ENCODE measurements at places on chromosomes 16 and 17. TPM values are rescaled to one million over a fixed set of nuclear protein-coding genes. Genes with fewer than 3 reads are reported as not detected.

DNA sequence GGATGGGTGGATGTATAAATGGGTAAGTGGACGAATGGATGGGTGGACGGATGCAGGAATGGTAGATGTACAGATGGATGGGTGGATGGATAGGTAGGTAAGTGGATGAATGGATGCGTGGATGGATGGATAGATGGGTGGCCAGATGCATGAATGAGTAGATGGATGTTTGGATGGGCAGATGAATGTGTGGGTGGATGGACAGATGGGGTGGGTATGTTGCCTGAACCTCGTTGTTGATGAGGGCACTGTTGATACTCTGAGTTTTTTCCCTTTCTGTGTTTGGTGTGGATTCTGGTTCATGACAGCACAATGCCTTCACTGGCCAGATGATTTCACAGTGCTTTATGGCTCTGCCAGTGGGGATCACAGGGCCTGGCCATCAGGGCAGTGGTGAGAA is 208.3 kb downstream of the NPIPB11 start:
- DNase-seq = no peak

The AGRP gene
- total RNA-seq = not detected

DNA sequence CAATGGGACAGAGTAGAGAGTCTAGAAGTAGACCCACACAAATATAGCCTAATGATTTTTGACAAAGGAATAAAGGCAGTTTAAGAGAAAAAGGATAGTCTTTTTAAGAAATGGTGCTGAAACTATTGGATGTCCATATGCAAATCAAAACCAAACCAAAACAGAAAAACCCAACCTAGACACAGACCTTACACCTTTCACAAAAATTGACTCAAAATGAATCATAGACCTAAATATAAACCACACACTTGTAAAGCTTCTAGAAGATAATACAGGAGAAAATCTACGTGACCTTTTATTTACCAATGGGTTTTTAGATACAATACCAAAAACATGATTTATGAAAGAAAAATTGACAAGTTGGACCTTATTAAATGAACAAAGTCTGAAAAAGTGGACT is 66.4 kb upstream of the MPHOSPH6 start:
- no peak for DNase-seq

DNA sequence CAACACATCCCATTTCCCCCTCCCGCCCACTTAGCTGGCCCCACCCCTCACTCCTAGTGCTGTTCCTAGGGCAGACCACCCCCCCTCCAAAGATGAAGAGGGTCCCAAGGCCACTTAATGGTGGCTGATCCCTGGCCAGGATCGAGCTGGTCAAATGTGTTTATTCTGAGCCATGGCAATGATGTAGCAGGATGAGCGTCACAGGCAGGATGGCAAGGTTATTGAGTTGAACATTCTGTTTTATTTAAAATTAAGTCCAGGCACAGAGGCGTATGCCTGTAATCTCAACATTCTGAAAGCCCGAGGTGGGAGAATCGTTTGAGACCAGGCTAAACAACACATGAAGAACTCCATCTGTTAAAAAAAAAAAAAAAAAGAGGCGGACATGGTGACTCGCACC is 12.2 kb downstream of the ZNF423 start:
- no peak for DNase-seq

- DNase-seq = no peak
Observed at GRCh38 chr16:22890976-22891375, 77.0 kb downstream of the HS3ST2 start.

DNA sequence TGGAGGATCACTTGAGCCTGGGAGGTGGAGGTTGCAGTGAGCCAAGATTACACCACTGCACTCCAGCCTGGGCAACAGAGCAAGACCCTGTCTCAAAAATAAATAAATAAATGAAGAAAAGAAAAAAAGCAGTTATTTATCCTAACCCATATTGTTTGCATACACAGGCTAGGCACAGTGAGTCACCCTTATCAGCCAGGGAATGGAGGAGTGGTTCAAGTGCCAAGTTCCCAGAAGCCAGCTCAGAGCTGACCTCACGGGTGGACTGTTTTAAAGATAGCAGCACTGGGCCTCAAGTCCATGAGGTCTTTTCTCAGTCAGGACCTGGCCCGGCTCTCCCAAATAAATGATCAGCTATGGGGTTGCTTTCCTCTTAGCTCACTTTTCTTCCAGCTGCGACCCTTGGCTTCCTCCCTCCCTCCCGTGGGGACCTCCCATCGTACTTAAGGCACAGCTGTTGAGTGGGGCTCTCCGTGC is 22.6 kb upstream of the MGAT5B start:
- DNase-seq = no peak

DNA sequence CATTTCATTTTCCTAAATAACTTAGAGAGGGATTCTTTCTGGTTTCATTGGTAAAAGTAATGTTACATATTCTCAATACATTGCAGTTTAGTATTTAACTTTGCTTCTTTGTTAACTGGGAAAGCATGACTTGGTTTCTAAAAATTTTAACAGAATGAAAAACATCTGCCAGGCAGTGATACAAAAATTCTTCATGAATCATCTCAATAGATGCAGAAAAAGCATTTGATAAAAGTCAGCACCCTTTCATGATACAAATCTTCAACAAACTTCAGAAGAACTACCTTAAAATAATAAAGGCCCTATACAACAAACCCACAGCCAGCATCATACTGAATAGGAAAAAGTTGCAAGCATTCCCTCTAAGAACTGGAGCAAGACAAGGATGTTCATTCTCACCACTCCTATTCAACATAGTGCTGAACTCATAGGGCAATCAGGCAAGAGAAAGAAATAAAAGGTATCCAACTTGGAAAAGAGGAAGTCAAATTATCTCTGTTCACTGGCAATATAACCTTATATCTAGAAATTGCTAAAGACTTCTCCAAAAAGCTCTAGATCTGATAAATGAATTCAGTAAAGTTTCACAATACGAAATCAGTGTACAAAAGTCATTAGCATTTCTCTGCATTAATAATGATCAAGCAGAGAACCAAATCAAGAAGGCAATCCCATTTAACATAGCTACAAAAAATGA is 50.4 kb downstream of the SLFN5 start:
- no peak for DNase-seq

DNA sequence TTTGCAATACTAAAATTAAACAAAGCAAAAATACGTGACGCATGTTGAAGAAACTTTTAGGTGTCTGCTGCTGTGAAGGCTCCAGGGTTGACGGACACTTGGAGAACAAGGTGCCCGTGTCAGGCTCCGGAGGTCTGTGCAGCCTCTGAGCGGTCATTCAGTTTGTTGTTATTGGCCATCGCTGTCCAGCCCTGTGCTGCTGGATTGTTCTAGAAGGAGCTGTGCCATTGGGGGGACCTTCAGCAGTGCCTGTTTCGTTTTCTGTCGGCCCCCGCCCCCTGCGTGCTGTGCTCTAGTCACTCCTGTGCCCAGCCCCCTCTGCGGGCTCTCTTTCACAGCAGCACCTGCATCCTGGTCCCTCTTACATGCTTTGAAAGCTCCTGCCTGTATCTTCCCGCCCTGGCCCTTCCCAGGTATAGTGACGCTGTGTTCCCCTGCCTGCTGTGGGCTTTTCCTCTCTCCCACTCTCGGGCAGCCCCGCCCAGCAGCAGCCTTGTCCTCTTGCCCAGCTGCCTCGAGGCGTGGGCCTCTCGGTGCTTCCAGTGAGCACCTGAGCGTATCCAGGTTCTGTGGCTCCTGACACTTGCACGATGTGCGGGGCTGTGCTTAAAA is 50.7 kb downstream of the RNF213 start:
- DNase-seq = no peak

DNA sequence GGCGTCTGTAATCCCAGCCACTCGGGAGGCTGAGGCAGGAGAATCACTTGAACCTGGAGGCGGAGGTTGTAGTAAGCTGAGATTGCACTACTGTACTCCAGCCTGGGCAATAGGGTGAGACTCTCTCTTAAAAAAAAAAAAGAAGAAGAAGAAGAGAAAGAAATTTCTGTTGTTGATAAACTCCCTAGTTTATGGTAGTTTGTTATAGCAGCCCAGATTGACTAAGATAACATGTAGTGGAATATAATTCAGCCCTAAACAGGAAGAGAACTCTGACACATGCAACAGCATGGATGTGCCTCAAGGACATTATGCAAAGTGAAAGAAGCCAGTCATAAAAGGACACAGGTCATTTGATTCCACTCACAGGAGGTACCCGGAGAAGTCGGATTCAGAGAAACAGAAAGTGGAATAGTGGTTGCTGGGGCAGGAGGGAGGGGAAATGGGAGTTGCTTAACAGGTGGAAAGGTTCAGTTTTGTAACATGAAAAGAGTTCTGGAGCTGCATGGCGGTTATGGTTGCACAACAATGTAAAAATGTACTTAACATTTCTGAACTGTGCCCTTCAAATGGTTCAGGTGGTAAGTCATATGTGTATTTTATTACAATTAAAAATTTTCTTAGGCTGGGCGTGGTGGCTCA is 26.0 kb upstream of the PRM1 start:
- DNase-seq = no peak

The PHKB gene
- 81.4 TPM for total RNA-seq

DNA sequence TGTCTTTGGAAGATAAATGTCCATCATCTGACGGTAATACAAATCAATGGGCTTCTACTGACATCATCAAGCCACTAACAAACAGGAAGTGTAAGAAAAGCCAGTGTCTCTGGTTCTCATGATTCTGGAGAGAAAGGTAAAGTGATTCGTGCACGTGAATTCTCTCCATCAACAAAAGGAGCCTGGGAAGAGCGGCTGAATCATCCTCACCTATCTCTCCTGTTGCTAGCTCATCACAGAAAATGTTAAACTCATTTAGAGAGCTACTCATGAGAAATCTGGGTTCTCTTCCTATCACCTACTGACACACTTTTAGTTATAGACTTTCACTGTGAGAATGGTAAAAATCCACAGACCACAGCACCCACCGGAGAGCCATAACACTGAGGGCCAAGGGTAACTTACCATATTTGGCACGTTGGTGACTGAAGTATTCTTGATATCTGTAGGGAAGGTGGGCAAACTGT is 70.3 kb downstream of the CREBBP start:
- no peak for DNase-seq

GRCh38 chr16:2151188-2152091 is 3.0 kb downstream of the RAB26 start:
- DNase-seq = no peak

DNA sequence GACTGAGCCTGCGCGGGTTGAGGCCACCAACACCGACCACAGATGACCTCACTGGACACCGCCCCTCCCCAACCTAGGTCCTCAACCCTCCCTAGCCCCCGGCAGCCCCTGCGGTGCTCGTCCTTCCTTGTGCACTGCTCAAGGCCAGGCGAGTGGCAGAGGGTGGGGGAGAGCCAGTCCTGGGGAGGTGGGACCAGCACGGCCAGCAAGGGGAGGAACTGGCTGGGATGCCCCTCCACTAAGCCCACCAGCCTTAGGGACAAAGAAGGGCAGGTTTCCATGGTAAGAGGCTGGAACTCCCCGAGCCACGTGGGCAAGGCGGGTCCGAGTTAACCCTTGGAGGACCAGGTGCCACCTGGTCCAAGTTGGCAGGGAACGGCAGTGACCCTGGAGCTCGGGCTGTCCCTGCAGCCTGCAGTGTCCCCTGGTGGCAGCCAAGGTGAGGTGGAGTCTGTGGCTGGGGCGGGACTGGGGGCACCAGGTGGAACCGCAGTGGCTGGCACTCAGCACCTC is 9.2 kb downstream of the FSCN2 start:
- DNase-seq = peak; percentile 78

DNA sequence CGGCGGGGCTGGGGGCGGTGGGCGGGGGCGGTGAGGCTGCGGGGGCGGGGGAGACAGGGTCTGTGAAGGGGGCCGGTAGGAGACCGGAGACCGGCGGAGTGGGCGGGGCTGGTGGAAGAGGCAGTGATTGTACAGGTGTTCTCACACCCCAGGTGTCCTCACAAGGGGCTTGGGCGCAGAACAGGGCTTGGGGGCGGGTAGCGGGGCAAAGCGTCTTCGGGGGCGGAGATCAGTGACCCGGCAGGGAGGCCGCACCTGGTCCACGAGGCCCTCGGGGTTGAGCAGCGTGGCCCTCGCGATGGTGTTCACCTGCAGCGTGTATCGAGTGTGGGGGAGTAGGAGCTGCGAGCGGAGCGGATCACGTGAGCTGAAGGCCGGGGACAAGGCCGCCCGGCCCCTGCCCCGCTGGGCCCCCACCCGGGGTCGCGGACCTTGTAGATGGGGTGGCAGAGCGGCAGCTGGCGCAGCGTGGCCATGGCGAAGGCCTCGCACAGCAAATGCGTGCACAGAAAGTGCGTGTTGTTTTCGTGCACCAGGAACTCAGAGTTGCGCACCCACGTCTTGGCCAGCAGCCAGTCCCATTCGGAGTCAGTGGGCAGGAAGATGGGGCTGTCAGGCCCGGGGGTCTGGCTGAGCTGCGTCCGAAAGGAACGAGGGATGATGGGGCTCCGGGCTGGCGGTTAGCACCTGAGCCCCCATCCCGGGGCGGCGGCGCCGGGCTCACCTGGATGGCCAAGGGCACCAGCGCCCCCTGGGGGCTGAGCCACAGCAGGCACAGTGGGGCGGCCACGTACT is 8.5 kb downstream of the ALOXE3 start:
- DNase-seq = peak; percentile 85

The TPSAB1 gene
- total RNA-seq = 51.7 TPM

The DPEP3 gene
- not detected for total RNA-seq

The TTC19 gene
- total RNA-seq = 41.9 TPM

GRCh38 chr17:17605729-17606088 is 14.2 kb upstream of the PEMT start:
- no peak for DNase-seq

The RCVRN gene
- not detected for total RNA-seq

DNA sequence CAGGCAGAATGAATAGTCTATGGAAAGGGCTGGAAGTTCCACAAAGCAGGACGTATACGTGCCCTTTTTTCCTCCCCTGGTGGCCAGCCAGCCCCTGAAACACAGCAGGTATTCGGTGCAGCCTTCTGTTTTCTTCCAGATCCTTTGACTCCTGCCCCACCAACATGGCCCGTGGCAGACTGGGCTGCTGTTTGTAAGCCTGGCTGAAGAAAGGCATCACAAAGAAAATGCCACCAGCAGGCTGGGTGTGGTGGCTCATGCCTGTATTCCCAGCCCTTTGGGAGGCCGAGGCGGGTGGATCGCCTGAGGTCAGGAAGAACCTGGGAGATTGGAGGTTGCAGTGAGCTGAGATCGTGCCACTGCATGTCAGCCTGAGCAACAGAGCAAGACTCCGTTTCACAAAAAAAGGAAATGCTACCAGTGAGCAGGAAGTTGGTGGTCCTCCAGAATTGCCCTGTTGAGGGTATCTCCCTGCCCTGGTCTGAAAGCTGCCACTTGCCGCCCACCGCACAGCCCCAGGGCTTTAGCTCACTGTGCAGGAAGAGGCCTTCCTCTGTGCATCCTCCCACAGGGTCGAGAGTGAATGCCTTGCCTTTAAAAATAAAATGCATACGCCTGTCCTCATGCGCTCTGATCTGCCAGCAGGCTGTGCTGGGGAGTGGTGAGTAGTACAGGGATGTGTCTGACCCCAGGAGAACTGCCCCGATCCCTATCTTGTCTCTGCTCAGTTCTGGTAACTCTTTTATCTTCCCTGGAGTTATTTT is 587.7 kb downstream of the MAF start:
- no peak for DNase-seq

DNA sequence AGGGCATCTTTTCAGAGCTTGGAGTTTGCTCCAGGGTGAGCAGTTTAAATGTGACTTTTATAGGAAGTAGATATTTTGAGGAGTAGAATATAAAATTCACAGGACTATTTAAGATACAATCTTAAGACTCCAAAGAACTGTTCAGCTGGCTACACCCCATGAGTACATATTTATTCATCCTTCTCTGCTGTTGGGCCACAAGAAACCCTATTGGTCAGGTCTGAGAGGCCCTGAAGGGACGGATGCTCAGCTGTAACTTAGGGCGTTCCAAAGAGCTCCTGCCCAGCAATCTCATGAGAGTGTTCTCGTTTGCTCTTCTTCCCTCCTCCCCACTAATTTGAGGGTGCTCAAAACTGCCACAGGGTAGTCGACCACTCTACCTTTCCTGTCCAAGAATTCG is 7.3 kb downstream of the ST6GALNAC2 start:
- DNase-seq = peak; percentile 29

The C1QTNF1 gene
- 22.1 TPM for total RNA-seq

Measured in mucosa of descending colon (tissue), 3 donors.